ENCODE measurements at places on chromosomes 12 and 14. TPM values are rescaled to one million over a fixed set of nuclear protein-coding genes. Genes with fewer than 3 reads are reported as not detected.

Gene OR4M1
- total RNA-seq: not detected

Gene OTX2
- not detected for total RNA-seq

Gene PPP2R5C
- 118 TPM for total RNA-seq

Gene CCDC184
- not detected for total RNA-seq

Gene TAS2R30
- total RNA-seq: 2.1 TPM

Gene KRT77
- total RNA-seq: not detected

Gene MYO1H
- not detected for total RNA-seq

Gene TCL1A
- not detected for total RNA-seq

Gene CPSF6
- total RNA-seq: 66.1 TPM

Gene TGM1
- 16.9 TPM for total RNA-seq

Gene LYSET
- 14.3 TPM for total RNA-seq

Gene OTUB2
- 1.8 TPM for total RNA-seq

Gene AQP2
- total RNA-seq: not detected

Gene RILPL1
- total RNA-seq: 21.5 TPM

Gene ISM2
- total RNA-seq: not detected

Gene NGB
- not detected for total RNA-seq

Gene PRPH
- total RNA-seq: 1.4 TPM

Gene KCNA1
- not detected for total RNA-seq

Gene CLEC9A
- total RNA-seq: not detected

Gene NOVA1
- total RNA-seq: not detected

Gene RFLNA
- total RNA-seq: not detected

Gene MOAP1
- 17.5 TPM for total RNA-seq

Gene DLK1
- not detected for total RNA-seq

Gene SELPLG
- 1.2 TPM for total RNA-seq

All from MCF 10A (cell line).